Right atrium auricular region (tissue), 2 donors: ENCODE measurements at places on chromosomes 7 and 10. TPM values are rescaled to one million over a fixed set of nuclear protein-coding genes. Genes with fewer than 3 reads are reported as not detected.

The NAT16 gene
- total RNA-seq, result not detected

The CPED1 gene
- total RNA-seq, result 13.8 TPM

The CACNB2 gene
- total RNA-seq, result 19.0 TPM

The METTL27 gene
- 0.39 TPM for total RNA-seq

The OR2A1 gene
- 0.28 TPM for total RNA-seq

The KCNH2 gene
- total RNA-seq, result 128 TPM

The RET gene
- total RNA-seq, result 0.12 TPM

The DLX5 gene
- total RNA-seq, result not detected
